ENCODE measurements at places on chromosomes 11 and 22. TPM values are rescaled to one million over a fixed set of nuclear protein-coding genes. Genes with fewer than 3 reads are reported as not detected.

DNA sequence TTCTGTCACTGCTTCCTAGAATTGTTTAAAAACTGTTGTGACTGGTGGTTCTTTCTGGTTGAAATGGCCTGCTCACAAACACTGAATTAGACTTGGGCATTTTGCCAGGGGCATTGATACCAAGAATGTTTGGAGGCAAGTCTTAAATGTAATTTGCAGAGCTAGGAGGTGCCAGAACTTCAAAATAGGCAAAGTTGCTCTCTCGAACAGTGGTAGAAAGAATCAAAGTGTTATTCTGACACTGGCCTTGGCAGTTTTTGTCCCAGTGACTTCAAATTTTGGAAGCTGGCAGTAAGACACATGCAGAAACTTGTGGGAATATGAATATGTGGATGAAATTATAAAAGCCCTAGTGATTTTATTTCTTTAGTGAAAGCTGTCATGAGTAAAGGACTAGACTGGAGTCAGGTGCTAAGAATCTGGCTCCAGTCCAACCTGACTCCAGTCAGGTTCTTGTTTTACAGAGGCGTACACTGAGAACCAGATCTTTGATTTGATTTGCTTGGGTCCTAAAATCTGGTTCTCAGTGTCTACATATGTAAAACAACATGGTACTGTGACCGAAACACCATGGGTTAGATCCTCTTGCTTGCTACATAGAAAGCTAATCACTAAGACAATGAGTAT is 20.9 kb downstream of the SVIP start:
- DNase-seq, result no peak

DNA sequence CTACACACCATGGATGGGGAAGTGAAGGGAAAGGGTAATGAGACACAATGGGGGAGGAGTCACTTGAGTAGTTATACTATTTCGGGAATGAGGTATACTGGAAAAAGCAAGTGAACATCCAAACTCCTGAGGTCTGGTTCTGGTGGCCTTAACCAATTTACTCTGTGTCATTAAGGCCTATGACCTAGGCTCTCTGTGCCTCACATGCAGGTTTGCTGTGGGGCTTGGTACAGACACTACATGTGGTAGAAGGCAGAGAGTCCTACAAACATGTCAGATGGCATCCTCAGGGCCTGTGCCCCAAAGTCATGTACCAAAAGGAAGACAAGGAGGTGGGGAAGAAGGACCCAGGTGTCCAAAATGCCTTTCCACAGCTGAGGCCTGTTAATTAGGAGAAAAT is 98.9 kb downstream of the TRIM29 start:
- DNase-seq, result no peak

- no peak for DNase-seq
These were observed 6.4 kb downstream of the MS4A15 start for GRCh38 chr11:60762851-60763691.

MMP13 gene
- not detected for total RNA-seq

SHISAL1 gene
- total RNA-seq, result not detected

ADORA2A gene
- total RNA-seq, result 20.4 TPM
